ENCODE measurements at places on chromosomes 2 and 18.

DNA sequence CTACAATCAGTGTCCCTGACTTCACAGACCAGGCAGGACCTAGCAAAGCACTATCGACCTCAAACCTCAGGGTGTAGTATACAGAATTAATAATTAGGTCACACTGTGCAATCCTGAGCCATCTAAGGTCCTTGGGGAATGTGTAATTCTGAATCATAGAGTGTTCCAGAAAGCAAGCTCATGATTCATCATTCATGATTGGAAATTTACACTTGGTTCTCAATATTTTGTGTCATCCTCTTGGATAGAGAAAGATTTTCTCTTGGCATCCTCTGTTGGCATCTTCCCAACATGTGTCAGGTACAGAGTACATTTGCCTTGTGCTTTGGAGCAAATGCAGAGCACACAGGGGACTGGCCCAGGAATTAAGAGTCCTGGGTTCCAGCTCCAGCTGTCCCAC, 245.0 kb upstream of the NT5C1B start:
- no peak for DNase-seq

DNA sequence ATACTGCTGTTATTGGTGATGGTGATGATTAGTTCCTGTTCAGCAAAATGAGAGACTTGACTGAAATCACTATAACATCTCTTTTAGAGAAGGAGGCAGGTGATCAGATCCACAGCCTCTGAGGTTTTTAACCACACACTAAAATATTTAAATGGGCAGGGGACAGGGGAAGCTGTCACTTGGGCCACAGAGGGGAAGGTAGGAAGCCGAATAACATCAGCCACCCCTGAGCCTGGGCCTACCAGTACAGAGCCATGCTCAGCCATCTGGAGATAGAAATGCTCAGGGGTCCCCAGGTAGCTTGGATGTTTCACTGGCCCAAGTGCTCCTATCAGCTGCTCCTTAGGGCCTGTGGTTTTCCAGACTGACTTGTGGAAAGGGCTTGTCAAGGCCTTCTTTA, 122.3 kb downstream of the MRO start:
- DNase-seq = no peak

DNA sequence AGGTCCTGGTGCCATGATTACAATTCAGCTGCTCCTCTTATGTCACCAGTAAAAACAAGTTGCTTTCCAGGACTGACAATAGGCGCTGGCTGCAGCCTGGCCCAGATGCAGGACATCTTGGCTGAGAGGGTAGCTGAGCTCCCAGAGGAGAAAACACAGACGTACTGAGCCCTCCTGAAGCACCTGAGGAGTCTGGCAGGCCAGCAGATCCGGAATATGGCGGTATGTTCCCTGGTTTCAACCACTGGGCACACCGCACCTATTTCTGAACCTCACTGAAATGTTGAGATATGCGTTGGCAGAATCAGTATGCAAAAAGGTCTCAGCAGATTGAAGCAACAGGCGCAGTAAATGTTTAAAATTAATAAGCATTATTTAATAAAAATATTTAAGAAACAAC, 73.1 kb upstream of the BZW1 start:
- no peak for DNase-seq

DNA sequence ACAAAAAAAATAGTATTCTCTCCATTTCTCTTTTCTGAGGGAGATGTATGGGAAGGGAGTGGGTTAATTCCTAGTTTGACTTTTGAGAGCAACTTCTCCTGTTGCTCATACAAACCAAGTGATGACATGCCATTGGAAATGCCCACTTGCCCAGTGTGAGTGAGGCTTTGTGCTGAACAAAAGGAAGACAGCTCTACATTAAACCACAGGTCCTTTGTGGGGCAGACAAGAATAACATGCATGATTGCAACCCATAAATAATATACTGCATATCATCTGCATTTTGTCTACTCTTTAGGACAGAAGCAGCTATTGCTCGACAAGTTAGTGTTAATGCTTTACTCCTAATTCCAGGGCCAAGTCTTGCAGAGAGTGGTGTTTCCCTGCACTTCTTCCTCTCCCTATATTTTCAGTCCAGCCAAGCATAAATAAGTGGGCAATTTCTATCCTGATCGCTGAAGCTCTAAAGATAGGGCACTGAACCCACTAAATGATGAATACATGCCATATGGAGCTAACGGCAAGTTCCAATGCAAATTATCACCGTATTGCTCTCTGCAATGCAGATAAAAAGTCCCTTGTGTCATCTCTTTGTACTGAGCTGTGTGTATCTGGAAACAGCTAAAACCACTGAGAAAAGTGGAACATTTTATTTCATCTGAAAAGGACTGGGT, 19.4 kb upstream of the EHBP1 start:
- no peak for DNase-seq

- peak; percentile 35 for DNase-seq
Measured at GRCh38 chr2:12702168-12703121, 14.3 kb upstream of the TRIB2 start.

- no peak for DNase-seq
Measured at GRCh38 chr2:237413777-237414661, at the start of gene COL6A3. Gene COL6A3, minus strand, starts transcription at chr2:237414164. Its CDS starts 17,347 bp downstream, at chr2:237396817.

GRCh38 chr18:75097491-75098225, 111.3 kb downstream of the PTGR3 start:
- no peak for DNase-seq

- DNase-seq = no peak
Measured at GRCh38 chr2:191257934-191258333, 12.7 kb downstream of the MYO1B start.

DNA sequence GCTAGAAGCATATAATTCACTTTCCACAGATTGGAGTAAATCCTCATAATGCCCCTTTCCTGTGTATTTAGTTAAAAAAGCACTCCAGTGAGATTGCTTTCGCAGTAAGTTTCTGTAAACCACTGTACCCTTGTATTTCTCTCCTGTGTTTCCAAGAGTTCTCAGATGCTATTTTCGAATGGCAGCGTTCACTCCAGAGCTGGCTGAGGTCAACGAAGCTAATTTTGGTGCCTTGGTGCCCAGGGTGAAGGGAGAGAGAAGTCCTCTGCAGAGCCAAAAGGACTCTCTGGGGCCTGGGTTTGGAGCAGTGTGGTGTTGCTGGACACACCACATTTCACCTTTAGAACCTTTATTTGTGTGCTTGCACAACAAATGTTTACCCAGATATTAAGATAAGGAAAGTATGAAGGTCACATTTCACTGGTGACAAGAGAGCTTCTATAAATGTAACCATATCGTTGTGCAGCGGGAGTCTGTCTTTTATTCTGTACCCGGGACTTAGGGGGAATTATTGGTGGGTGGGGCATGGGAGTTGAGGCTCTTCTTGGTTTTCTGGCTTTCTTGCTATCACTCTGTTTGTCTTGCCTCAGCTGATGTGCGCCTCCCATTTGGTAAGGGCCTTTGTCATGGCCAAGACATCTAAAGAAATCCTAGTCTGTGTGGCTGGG, 9.9 kb downstream of the EPAS1 start:
- DNase-seq = no peak

GRCh38 chr2:973129-973528, 22.5 kb downstream of the SNTG2 start:
- no peak for DNase-seq

GRCh38 chr2:202375033-202375608, 1.0 kb upstream of the BMPR2 start:
- peak; percentile 12 for DNase-seq

DNA sequence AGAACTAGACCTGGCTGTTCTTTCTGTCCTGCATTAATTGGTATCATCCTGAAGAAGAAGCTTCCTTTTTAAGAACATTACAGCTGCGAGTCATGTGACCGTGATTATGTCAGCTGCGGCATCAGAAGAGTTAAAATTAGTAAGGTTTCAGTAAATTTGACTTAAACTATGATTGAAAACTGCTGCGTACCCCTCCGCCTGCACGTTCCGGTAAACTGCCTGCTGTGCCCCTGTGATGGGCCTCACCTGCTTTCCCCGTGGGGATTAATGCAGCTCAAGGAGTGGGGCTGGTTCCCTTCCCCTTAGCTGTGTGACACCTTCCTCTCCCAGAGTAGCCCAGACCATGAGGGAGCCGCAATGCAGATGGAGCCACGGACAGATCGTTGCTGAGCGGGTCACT, 36.1 kb upstream of the MYO3B start:
- no peak for DNase-seq

GRCh38 chr18:26536664-26537063, 11.7 kb downstream of the KCTD1 start:
- DNase-seq = no peak

DNA sequence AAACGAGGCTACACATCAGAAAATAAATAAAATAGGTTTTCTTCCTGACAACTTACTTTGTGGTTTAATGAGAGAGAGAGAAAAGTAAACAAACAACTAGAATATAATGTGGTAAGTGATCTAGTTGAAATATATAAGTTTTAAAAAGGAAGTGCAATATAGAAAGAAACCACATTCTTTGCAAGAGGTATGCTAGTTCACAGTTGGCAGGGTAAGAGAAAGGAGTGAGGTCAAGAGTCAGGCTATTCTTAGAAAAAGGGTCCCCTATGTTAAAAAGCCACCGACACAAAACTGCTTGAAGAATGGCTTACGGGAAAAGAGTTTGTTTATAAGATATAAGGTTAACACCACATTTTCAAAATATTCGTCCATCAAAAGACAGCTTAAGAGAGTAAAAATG, 462.1 kb downstream of the ERBB4 start:
- no peak for DNase-seq

- no peak for DNase-seq
Measured at GRCh38 chr18:74197705-74198341, 49.5 kb downstream of the TIMM21 start.

DNA sequence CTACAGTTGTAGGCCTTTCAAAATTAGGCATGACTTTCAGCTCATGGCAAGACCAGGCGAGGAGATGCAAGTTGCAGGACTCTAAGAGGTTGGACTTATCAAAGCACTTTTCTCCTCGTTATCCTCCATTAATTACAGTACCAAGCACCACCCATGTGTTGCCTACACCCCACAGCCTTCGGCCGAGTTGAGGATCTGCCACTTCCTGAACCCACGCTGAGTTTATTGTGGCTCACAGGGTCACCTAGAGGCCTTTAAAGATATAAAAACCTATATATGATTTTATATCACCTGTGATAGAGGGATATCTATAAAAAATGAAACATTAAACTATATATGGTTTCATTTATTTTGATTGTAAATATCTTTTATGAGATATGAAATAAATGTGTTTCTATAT, 2.6 kb downstream of the UGT1A10 start:
- no peak for DNase-seq

GRCh38 chr2:40244675-40245074, 207.2 kb downstream of the SLC8A1 start:
- DNase-seq = no peak

GRCh38 chr18:21960189-21960588, 209.2 kb upstream of the GATA6 start:
- DNase-seq = no peak

DNA sequence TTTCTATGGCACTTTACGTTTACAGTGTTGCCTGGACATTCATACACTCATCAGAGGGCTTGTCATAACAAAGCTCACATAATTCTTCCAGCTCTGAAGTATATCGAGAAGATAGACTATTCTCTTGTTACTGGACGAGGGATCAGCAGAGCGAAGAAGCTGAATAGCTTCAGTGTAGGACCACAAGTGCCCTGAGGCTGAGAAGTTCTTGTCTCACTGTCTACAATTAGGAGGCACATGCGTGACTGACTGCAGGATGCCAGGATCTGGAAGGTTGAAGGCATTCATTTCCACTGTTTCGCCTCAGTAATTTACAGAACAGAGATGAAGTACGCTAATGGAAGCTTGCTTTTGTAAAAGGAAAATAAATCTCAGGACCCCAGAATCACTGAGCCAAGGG, 9.6 kb downstream of the SH3YL1 start:
- no peak for DNase-seq

DNA sequence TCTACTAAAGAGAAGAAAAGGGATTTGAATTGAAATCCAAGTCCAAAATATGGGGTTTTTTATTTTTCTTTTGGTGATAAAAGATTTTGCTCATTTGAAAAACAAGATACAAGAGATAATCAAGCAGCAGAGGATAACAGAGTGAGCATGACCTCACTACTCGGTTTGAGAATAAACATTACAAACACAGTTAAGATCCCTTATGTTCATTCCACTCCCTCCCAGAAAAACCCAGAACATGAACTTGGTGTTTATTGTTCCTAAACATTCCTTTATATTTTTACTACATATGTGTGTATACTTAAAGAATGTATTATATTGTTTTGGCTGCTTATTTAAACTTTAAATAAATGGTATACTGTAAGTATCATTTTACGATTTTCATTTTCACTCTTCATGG, 146.6 kb upstream of the CHAC2 start:
- DNase-seq = no peak

DNA sequence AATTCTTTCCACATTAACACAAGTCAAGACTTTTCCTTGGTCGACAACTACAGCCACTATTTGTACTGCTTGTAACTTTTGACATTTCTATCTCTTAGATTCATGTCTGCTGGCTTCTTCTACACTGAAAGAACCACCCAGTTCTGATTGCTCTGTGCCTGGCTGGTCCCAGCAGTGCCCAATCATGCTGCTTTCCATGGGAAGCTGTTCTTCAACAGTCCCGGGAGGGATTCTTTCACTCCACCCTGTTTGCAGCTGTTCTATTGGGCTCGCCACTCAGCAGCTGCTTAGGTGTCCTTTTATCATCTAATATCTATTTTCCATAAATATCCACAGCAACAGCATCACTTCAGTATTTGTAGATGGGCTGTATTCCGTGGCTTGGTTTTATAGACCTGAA, 471.1 kb upstream of the SMIM21 start:
- no peak for DNase-seq

GRCh38 chr2:129907256-129907998, 72.0 kb upstream of the RAB6C start:
- no peak for DNase-seq

- DNase-seq = no peak
Measured at GRCh38 chr2:222594679-222595078, 61.2 kb downstream of the FARSB start.

All from CD4-positive, alpha-beta T cell treated with Interleukin-15 for 4 hours (primary cell).